Lung microvascular endothelial cell (primary cell): ENCODE measurements at places on chromosomes 13 and 19. TPM values are rescaled to one million over a fixed set of nuclear protein-coding genes. Genes with fewer than 3 reads are reported as not detected.

Gene ZNF776
- total RNA-seq, result 12.9 and 16.9 TPM in 2 replicates

Gene CAB39L
- 6.2 and 6.3 TPM in 2 replicates for total RNA-seq

Gene AMER2
- total RNA-seq, result not detected in 2 replicates

Gene CCDC8
- under 0.01 and 0.22 TPM in 2 replicates for total RNA-seq

Gene GPR12
- total RNA-seq, result not detected in 2 replicates

Gene KL
- total RNA-seq, result under 0.01 TPM in 2 replicates

Gene WDR62
- total RNA-seq, result 1.2 and 2.0 TPM in 2 replicates

Gene LENG9
- 3.3 and 5.0 TPM in 2 replicates for total RNA-seq

Gene TIMM50
- total RNA-seq, result 40.9 and 41.4 TPM in 2 replicates

Gene ADPRHL1
- 0.20 and 0.44 TPM in 2 replicates for total RNA-seq

Gene ELSPBP1
- not detected in 2 replicates for total RNA-seq

Gene SERTAD1
- total RNA-seq, result 15.7 and 27.8 TPM in 2 replicates

Gene MCEMP1
- total RNA-seq, result not detected in 2 replicates

Gene SBK2
- total RNA-seq, result not detected in 2 replicates

Gene ZNF560
- total RNA-seq, result under 0.01 TPM in 2 replicates

Gene SHISA2
- 0.87 and 1.8 TPM in 2 replicates for total RNA-seq

Gene CERS1
- 2.4 and 5.6 TPM in 2 replicates for total RNA-seq

Gene ZNF430
- 3.5 and 4.4 TPM in 2 replicates for total RNA-seq

Gene ZNF441
- 6.5 and 13.9 TPM in 2 replicates for total RNA-seq

Gene ZIK1
- 3.9 and 4.6 TPM in 2 replicates for total RNA-seq

Gene CEACAM3
- not detected in 2 replicates for total RNA-seq

Gene ZBTB45
- total RNA-seq, result 3.7 and 5.0 TPM in 2 replicates

Gene TNFSF9
- total RNA-seq, result 0.40 and 0.65 TPM in 2 replicates

Gene APOC1
- total RNA-seq, result 0.60 and 1.3 TPM in 2 replicates

Gene PEPD
- 61.7 and 89.3 TPM in 2 replicates for total RNA-seq

Gene MEIS3
- total RNA-seq, result 0.20 and 0.22 TPM in 2 replicates

Gene FAM216B
- total RNA-seq, result not detected in 2 replicates

Gene PCSK4
- total RNA-seq, result 0.44 and 0.60 TPM in 2 replicates

Gene PSG2
- total RNA-seq, result not detected in 2 replicates

Gene CCDC70
- total RNA-seq, result not detected in 2 replicates

Gene ANGPTL4
- 1.5 and 7.1 TPM in 2 replicates for total RNA-seq

Gene ZNF296
- under 0.01 TPM in 2 replicates for total RNA-seq

Gene ZNF471
- 0.65 and 1.6 TPM in 2 replicates for total RNA-seq

Gene ACOD1
- not detected in 2 replicates for total RNA-seq

Gene TEX26
- not detected in 2 replicates for total RNA-seq

Gene SLC7A10
- total RNA-seq, result not detected in 2 replicates

Gene DCLK1
- 8.5 and 10.9 TPM in 2 replicates for total RNA-seq

Gene GSX1
- not detected in 2 replicates for total RNA-seq

Gene ZSCAN4
- total RNA-seq, result not detected in 2 replicates

Gene GGN
- 0.22 TPM in 1 of 2 replicates, not detected in the other for total RNA-seq

Gene ANGPTL8
- not detected in 2 replicates for total RNA-seq

Gene REX1BD
- total RNA-seq, result 43.3 and 53.8 TPM in 2 replicates
